Fibroblast of mammary gland (primary cell): ENCODE measurements at places on chromosomes 16 and 17.

- DNase-seq, result no peak
Observed at GRCh38 chr16:56815721-56816120, 49.3 kb upstream of the SLC12A3 start.

DNA sequence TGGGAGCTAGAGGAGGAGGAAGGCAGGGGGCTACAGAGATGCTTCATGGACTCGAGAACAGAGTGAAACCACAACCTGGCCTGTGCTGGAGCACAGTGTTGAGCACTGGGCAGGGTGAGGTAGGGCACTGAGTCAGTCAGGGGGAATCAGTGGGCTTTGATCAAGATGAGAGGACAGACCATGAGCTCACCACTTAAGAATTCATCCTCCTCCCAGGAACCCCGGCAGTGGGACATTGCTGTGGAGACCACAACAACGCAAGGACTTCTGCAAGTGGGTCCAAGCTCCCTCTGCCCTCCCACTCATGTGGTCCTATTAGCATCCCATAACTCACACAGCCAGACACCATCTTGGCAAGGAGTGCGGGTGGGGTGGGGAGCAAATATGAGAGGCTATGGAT is 1.7 kb upstream of the CES5A start:
- peak; percentile 0 for DNase-seq

DNA sequence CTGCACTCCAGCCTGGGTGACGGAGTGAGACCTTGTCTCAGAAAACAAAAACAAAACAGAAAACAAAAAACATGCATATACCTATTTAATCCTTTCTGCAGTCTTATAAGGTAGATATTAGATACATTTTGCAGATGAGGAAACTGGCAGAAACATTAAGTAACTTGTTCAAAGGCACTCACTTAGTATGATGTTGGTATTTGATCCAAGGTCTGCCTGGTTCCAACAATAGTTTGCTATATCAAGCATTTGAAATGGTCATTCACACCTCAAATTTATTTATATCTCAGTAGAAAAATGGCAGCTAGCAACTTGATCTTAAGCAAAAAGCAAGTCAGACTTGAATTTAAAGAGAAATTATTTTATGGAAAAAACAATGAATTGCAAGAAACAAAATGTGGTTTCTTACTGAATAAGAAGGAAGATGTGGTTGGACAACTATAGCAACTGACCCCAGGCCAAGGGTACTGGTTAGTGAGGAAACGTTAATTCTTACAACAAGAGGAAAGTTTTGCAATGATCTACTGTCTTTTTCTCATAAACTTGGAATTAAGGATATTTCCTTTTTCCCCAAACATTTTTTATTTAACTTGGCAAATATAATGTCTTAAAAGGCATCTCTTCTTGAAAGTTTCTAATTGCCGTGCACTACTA is 19.7 kb downstream of the DHRS7B start:
- no peak for DNase-seq

DNA sequence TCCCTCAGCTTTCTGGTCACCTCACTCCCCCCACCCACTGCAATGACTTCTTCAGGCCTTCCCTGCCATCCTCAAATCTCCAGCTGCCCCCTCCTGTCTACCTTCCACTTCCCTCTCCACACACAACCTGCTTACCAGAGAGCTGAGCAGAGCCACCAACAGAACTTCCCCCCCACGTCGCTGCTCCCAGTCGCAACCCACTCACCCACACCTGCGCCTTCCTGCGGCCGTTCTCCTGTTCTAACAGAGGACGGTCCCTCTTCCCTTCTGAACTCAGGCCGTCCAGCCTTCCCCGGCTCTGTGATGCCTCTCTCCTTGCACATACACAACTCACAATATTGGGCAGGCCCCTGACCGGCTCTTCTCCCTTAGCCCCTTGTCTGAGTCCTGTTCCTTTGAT is 13.6 kb upstream of the NLRC5 start:
- no peak for DNase-seq

- no peak for DNase-seq
Observed at GRCh38 chr16:48114410-48114809, 41.4 kb downstream of the ABCC12 start.

GRCh38 chr17:13981881-13982280 is 87.4 kb upstream of the COX10 start:
- DNase-seq, result no peak

DNA sequence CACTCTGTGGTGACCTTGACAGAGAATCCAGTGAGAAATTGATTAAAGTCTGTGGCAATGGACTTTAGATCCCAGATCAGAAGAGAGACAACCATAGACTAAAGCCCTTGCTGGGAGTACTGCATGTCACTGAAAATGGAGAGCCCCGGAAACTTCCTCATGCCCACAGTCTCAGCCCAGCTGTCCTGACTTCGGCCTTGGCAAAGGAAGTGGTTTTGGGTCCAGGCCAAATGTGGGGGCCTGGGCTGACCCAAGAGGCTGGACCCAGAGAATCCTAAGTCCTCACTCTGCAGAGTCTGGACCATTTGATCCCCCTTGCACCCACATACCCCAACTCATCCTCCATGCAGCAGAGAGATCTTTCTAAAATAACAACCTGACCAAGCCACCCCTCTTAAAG is 4.7 kb upstream of the BEAN1 start:
- DNase-seq, result no peak

GRCh38 chr17:73482251-73482716 is 162.0 kb downstream of the SDK2 start:
- DNase-seq, result no peak

DNA sequence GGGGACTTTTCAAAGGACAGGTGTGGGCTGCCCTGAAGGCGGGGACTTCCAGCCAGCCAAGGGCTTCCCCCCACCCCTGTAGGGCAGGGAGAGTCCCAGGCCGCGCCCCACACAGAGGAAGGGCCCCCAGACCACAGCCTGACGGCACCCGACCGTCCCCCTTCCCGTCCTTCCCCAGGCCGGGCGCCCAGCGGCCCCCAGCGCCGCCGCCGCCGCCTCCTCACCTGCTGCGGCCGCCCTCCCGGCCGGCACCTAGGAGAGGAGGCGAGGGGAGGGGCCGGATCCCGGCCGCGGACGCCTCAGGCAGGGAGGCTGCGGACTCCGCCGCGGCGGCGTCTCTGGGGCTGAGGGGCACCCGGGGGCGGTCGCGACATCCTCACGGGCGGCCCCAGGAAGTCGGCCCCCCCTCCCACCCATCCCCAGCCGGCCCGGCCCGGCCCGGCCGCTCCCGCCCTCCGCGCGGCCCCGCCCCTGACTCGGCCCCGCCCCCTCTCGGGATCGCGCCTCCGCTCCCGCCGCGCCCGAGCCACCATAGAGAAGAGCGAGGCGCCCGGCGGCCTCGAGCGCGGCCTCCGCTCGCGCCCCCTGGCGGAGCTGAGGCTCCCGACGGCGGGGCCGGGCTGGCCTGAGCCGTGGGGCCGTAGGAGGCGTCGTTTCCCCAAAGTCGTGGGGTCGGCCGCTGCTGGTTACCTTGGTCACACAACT is 25.5 kb upstream of the RFFL start:
- DNase-seq, result peak; percentile 65
